ENCODE measurements at places on chromosomes 4 and X.

DNA sequence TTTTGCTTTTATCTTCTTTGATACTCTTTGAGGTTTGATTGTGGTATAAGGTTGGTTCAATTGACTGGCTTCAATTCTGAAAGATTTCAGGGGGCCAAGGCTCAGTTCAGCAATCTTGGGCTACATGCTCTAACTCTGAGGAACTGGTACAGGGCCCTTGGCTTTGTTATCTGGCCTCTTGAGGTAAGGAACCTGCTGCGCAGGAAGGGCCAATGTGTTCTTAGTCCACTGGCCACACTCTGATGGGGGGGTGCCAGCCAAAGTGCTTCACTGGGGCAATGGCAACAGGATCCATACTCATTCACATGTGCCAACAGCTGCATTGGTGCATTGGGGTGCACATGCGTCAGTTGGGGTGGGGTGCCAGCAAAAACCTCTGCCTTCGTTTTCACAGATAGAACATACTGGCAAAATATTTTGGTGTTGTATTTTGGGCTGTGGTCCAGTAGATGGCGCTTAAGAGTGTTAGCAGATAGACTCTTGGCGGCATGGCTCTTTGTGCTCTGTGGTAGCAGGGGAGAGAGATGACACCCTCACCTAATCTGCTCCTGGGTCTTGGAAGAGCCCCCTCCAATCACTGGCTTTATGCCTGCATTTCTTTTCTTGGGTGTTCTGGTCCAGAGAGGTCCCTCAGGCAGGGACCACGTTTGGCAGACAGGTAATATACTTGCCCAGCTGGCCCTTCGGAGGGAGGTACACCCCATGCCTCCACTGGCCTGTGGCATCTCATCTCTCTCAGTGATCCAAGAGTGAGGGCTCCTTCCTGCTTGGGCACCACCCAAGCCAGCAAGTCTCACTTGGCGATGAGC lies 42.9 kb downstream of the NDST3 start:
- no peak for DNase-seq

DNA sequence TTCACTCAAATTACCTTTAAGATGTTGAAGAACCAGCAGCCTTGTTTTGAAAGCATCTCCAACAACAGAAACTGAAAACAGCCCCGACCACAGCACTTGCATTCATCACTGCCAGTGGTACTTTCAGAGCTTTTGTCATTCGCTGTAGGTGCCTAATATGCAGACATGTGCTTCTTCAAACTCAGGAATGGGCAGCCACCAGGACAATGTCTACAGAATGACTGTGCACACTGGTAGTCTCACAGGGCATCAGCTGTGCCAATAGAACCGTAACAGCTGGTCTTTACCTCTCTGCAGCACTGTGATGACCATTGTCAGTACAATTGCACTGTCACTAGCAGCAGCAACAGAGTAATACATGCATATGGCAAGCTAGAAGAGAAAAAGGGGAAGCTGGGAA lies 1149.7 kb downstream of the STPG2 start:
- no peak for DNase-seq

- no peak for DNase-seq
These were observed 33.3 kb upstream of the GPC4 start for GRCh38 chrX:133448512-133449076.

DNA sequence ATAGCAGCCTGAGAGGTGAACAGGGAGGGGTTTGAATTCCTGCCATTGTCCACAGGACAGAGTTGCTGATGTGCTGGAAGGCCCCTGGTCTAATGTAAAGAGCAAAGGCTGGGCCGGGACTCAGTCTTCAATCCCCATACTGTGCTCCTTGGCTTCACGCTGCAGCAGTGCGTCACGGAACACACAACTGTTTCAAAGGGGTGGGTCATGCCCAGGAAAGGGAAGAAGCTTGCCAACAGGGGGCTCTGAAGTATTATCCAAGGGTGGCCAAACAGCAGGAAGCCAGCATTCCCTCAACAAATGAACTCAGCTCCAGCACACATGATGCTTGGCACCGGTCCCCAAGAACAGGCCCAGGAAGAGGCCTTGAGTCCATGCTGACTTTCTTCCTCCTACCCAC lies 122.5 kb downstream of the NFKB1 start:
- DNase-seq, result no peak

DNA sequence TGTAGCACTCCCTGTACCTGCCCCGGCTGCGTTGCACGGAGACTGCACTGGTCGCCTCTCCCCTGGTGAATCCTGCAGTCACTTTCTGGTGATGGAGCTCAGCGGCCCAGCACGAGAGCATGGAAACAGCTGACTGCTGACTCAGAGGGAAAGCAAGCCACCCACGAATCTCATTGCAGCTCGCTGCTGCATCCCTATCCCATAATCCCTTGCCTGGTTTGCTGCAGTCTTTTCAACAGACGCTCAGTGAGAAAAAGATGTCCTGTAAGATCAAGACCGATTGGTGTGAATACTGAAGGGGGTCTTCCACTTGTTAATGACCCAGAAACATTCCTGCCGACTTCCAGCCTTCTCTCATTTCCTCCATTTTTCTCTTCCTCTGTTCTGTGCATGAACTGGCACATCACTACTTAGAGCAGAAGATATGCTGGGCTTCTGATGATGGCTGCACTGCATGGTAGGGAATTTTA lies 52.9 kb downstream of the TRIM2 start:
- no peak for DNase-seq

DNA sequence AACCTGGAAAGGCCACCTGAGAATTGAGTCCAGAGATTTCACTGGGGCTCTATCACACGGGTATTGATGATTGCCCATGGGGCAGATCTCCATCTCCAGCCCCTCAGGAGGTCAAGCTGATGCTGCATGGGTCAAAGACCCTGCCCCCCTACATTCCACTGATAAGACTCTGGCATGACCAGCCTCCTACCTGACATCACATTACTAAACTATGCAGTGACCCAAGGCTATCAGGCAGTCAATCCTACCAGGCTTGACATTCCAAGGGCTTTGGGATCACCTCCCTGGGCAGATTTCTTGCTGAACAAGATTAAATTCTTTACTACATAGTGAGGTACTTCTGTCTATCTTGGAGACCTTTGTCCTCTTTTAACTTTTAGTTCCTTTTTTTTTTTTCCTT lies 192.7 kb upstream of the STS start:
- no peak for DNase-seq

DNA sequence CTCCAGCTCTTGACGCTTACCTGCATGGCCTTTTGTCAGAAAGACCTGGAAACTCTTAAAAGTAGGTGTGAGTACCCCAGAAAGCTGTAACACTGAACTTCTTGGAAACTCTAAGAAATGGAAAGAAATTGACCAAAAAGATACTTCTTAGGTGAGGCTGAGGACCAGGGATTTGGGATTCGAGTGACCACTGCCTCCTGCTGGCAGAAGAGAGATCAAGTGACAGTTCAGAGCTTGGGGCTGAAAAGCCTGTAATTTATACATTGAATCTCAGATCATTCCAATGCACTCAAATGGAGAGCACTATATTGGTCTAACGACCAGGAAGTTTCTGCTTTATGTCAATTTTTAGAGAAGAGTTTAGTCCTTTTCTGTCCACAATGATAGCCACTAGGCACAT lies 204.6 kb downstream of the PDGFRA start:
- no peak for DNase-seq

GRCh38 chrX:17485391-17485790 lies 110.4 kb downstream of the NHS start:
- DNase-seq, result no peak

DNA sequence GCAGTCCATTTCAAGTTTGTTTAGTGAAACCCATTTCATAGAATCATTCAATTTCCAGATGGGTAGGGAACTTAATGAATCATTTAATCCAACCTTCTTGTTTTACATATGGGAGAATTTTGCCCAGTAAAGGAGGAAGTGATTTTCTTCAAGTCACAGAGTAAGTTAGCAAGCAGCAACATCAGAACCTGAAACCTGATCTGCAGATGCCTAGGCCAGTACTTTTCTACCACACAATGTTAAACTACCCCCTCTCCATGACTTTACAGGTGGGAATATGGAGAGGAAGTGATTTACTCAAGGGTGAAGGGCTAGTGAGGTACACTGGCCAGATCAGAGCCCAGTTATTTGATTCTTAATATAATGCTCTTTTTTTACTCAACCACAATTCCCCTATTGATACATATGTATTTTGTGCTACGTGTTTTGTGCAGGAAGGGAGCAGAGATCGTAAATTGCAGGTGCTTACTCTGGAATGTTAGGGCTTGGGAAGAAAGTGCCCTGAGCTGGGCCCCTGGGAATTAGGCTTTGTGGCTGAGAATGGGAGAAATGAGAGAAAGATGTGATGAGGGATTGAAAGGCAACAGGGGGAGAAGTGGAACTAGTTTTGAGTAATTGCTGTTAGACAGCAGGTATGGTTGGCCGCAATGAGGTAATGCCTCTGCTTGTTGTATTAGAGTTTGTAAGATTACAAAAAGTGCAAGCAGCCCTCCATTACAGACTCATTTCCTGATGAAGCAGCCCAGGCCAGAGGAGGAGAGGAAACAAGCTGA lies 6.8 kb downstream of the LHFPL1 start:
- DNase-seq, result no peak

DNA sequence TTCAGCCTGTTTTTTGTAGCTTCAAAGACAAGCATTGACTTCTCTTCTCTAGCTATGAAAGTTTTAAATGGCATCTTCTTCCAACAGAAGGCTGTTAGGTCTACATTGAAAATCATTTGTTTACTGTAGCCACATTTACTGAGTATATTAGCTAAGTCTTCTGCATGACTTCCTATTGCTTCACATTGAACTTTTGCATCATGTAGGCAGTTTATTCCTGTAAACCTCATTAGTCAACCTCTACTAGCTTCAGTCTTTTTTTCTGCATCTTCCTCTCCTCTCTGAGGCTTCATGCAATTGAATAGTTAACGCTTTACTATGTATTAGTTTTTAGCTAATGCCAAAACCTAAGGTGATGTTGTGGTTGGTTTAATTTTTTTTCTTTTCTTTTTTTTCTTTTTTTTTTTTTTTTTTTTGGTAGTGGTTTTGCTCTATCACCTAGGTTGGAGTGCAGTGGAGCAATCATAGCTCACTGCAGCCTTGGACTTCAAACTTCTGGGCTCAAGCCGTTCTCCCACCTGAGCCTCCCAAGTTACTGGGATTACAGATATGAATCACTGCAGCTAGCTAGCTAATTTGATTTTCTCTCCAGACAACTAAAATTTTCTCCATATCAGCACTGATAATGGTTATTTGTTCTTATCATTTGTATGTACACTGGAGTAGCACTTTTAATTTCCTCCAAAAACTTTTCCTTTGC lies 3.4 kb downstream of the UGT2A3 start:
- DNase-seq, result no peak

DNA sequence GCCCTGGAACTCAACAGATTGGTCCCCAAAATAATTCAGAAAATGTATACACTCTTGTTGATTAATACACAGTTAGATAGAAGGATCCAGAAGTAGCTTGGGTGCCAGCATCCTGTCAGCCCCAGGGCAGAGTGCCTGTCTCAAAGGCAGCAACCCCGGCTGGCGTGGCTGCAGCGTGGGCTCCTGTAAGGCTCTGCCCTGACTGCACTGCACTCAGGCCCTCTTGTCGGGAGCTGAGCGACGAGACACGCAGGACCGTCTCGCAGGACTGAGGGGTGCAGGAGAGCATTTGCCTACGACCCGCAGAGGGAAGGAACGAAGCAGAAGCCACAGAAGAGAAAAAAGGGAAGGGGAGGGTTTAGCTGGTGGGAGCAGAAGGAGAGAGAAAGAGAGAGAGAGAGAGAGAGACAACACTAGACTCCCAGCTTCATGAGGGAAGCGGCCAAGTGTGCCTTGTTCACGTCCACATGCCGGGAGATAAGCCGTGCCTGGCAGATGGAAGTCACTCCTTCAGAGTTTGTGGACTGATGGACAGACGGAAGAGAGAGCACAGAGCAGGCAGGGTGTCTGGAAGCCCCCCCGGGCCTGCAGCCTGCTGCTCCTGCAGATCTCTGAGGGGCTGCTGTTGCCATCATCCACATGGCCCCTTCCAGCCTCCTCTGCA lies 38.7 kb upstream of the HELT start:
- DNase-seq, result no peak

DNA sequence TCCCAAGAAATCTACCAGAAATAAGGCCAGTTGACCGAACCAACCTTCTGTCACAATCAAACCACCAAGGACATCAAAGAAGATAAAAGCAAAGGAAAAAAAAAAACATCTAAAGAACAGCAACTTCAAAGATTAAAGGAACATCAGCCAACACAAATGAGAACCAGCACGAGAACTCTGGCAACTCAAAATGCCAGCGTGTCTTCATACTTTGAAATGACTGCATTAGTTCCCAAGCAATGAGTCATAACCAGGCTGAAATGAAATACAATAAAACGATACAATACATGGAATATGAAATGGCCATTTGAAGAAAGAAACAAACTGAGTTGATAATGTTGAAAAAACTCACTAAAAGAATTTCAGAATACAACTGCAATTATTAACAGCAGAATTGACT lies 611.6 kb upstream of the GRIA3 start:
- no peak for DNase-seq

DNA sequence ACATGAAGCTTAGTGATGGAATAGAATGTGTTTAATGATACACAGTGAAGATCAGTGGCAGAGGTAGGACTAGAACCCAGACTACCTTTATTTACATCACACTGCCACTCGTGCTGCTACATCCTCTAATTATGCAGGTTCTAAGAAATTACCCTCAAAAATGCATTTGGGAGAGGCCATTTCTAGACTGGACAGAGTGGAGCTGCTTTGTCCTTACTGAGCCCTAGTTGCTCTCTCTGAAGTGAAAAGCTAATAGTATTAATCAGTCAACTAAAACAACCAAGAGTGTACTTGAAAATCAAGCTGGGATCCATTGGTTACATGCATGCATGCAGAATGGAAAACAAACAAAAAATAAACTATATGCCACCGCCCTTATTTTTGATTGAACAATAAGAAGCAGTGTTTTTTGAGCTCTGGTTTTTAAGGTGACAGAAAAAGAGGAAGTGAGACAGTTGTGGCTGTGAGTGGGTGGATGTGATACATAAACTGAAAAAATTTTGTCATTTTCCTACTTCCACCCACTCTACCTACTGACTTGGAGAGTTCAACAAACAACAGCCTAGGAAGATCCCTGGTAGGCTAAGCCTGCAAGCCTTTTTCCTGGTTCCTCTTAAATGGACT lies 6.8 kb upstream of the VSIG4 start:
- no peak for DNase-seq

GRCh38 chrX:9825129-9825790 lies 39.0 kb downstream of the SHROOM2 start:
- no peak for DNase-seq

- DNase-seq, result no peak
These were observed 148.1 kb downstream of the NWD2 start for GRCh38 chr4:37392521-37393255.

GRCh38 chr4:140395668-140396067 lies 22.2 kb downstream of the SCOC start:
- no peak for DNase-seq

- DNase-seq, result no peak
These were observed 244.2 kb downstream of the ANK2 start for GRCh38 chr4:113293674-113294073.

- DNase-seq, result no peak
These were observed 583.2 kb upstream of the INTU start for GRCh38 chr4:127049526-127049925.
